T-cell (primary cell): ENCODE measurements at places on chromosomes 5 and 9.

GRCh38 chr9:90311811-90312210, 330.8 kb downstream of the DIRAS2 start:
- DNase-seq, result no peak

GRCh38 chr5:142881076-142881783, 111.1 kb downstream of the ARHGAP26 start:
- DNase-seq, result no peak

GRCh38 chr5:175894793-175895192, 23.4 kb downstream of the CPLX2 start:
- no peak for DNase-seq

DNA sequence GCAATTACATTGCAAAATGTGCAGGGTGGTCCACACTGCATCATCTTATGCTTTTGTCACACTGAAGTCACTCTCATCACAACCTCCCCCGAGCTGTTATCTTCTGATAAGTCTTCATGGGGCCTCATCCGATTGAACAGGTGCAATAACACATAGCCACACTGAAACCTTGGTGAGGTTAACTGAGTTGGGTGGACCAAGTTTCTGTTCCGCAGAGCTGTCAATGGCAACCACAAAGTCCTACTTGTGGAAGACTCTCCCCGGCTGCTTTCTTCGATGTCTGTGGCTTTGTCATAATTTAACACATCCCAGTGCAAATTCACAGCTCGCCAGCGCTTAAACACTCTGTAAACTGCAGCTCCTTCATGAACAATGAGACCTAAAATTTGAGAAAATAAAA, 112.2 kb downstream of the MARCHF11 start:
- no peak for DNase-seq

- no peak for DNase-seq
These were observed 17.9 kb downstream of the ADGRD2 start for GRCh38 chr9:124468061-124468740.

- DNase-seq, result no peak
These were observed 58.5 kb downstream of the PDCD1LG2 start for GRCh38 chr9:5568868-5569267.

- DNase-seq, result no peak
These were observed 221.5 kb upstream of the FAM174A start for GRCh38 chr5:100313657-100314056.

DNA sequence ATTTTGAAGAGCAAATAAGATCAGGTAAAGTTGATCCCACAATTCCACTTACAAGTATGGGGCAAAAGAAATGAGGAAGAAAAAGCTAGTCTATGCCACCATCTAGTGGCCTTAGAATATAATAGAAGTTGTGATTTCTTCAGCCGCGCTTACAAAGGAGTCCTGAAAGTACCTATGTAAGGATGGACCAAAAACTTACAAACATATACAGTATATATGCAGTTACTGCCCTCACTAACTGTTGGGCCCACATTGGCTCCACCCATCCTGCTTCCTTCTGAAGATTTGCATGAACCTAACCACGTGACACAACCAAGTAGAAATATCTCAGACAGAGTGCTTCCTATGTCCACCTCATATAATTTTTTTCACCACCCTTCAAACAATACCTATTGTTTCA, 11.7 kb upstream of the OR13D1 start:
- no peak for DNase-seq

DNA sequence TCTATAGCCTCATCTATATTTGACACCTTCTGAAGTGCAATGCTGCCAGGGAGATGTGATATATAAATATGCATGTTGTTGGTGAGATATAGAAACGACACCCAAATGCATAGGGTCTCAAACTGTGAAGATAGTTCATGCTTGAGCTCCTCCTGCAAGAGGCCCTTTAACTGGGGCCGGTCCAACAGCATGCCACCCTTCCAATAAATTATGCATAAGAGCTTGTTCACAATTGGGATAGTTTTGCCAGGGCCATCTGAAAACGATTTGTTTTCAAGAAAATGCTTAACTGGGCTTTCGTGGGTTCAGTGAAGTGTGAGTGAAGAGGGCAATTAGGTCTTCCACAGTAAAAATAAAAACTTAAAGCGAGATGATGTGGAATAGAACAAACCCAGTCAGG, 424.2 kb upstream of the WWC1 start:
- no peak for DNase-seq

GRCh38 chr9:131618071-131618479, 72.8 kb downstream of the PRRT1B start:
- DNase-seq, result no peak

- no peak for DNase-seq
These were observed 652.1 kb downstream of the LRRC70 start for GRCh38 chr5:63230754-63231153.

DNA sequence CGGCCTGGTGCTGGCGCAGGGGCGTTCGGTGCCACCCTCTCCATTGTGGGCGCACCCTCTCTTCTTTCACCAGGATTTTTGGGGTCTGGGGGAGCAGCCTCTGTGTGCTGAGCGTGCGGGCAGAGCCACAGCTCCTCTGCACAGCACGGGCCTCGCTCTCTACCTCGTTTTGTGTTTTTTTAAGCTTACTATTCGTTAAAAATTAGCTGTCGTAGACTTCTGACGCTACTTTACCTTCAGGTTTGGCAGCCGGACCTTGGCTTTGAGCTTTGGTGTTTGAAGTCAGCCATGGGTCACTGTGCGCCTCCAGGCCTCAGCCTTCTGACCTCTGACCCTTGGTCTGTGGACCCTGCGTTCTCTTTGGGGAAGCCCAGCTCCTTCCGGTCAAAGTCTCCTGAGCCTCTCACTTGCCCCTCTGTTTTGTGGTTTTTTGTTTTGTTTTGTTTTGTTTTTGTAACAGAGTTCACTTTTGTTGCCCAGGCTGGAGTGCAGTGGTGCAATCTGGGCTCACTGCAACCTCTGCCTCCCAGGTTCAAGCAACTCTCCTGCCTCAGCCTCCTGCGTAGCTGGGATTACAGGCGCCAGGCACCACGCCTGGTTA, 88.2 kb upstream of the CACNA1B start:
- DNase-seq, result no peak

GRCh38 chr5:143290125-143290524, 113.4 kb downstream of the NR3C1 start:
- DNase-seq, result no peak

DNA sequence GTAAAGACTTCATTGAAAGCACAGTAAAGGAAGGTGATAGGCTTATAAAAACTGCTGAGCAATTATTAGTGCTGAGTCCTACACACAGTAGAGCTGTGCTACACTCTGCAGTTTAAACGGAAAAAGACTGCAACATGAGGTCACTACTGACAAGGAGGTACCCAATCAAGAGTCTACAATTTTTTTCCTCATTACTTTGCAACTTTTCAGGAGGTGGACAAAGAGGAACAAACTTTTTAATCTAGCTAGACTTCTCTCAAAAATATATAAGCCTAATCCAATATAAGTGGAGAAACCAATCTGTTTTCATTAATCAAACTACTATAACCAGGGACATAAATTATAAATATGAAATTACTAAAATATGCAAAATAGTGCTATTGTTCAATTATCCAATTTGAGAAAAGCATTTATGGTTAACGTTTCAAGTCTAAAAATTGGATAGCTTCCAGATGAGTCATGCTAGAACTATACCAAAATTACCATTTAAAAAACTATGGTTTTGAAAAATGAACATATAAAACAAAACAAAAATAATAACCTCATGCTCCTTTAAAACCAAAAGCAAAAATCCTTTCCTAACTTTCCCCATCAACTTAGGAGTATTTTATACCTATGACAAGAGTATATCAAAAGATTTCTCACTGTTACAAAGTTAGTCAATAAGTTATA, 37.7 kb downstream of the FAM13B start:
- no peak for DNase-seq

GRCh38 chr5:139647506-139648204, 494 bp upstream of the CXXC5 start:
- DNase-seq, result no peak

DNA sequence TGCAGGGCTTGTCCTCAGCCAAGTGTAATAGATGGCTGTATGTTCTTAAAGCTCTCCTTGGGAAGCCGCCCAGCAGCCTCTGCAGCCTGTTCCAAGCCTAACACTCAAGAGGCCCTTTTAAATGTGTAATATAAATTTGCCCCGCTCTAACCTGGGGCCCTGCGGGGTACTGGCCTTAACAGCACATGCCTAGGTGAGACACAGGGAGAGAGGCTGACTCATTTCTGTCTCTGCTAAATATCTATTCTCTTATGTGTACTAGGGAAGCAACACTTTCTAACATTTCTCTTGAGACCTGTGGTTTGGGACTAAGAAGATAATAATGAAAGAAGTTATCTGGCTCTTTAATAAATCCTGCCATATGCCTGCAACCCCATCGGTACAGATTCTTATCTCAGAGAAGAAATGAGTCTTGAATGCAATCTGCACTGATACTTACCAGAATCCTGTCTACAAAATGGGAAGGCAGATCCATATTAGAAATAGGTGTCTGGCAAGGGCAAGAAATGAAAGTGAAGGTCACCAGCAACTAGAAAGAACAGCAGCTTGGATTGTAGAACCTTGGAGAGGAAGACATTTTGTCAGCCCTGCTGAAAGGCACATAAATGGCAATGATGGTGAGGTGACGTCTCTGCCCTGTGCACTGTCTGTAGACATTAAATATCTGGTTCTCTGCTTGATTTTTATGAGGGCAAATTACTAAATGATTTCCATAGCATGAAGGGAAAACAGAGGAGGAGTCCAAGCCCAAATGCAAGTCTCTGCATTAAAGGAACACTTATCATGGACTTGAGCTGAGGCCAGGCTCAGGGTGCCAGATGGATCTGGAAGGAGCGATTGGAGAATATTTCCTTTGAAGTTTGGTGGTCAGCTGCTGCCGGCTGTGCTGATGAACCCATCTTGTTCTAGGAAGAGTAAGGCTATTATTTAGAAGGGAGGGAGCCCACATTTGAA, 14.5 kb upstream of the TGFBI start:
- no peak for DNase-seq

- no peak for DNase-seq
These were observed 33.4 kb downstream of the CEMIP2 start for GRCh38 chr9:71734950-71735349.
